NCI-H524 treated with DMSO at 0.1 percent for 48 hours (cell line): ENCODE measurements at places on chromosomes 5 and 9.

DNA sequence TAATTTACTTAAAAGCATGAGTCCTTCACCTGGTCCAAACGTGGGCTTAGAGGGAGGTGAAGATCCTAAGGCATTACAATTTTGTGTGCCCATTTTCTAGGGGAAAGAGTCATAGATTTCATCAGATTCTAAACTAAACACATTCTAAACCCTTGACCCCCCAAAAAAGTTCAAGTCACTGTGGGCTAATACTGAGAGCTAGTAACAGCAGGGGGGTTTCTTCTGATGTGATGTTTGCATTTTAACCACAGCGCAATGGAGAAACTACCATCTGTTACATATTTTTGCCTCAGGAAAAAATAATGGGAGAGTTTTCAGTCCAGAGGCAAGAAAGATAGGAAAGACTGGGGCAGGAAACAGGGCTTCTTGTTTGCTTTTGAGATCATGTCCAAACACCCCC, 110.8 kb upstream of the SLC1A3 start:
- peak; percentile 10 for DNase-seq

- no peak for DNase-seq
Observed at GRCh38 chr5:176781054-176781375, 29.3 kb upstream of the UNC5A start.

GRCh38 chr9:87531370-87532295, 34.0 kb downstream of the DAPK1 start:
- no peak for DNase-seq

- DNase-seq, result no peak
Observed at GRCh38 chr5:31815376-31815775, 176.4 kb downstream of the PDZD2 start.

GRCh38 chr9:77661566-77662085, 13.5 kb upstream of the GNA14 start:
- no peak for DNase-seq

- DNase-seq, result no peak
Observed at GRCh38 chr9:120383611-120383998, 196.4 kb downstream of the CDK5RAP2 start.

DNA sequence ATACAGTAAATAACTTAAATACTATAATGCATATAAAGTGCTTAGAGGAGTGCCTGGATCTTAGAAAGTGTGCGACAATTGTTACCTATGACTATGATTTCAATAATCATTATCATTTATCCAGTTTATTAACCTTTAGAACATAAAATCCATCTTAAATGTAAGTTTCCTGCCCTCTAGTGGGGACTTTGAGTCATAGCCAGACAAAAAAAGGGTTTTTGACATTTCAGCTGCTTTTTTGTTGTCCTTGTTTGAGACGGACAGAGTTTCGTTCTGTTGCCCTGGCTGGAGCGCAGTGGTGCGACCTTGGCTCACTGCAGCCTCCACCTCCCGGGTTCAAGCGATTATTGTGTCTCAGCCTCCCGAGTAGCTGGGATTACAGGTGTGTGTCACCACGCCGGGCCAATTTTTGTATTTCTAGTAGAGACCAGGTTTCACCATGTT, 9.7 kb upstream of the C9orf152 start:
- DNase-seq, result no peak

DNA sequence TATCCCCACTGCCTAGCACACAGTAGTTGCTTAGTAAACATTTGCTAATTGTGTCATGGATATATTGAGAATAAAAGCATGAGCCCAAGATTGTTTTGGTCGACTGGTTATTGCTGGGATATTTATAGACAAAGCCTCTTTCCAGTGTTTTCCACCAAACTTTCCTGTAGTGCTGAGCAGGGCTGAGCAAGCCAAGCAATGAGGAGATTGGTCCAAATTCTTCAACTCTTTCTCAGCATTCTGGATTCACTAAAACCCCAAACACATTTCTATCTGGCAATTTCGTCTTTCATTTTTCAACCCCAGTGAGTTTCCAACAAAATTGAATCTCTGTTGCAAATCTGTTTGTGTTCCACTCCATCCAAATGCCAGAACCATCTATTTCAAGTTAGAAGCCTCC, 31.9 kb upstream of the TARS1 start:
- no peak for DNase-seq

DNA sequence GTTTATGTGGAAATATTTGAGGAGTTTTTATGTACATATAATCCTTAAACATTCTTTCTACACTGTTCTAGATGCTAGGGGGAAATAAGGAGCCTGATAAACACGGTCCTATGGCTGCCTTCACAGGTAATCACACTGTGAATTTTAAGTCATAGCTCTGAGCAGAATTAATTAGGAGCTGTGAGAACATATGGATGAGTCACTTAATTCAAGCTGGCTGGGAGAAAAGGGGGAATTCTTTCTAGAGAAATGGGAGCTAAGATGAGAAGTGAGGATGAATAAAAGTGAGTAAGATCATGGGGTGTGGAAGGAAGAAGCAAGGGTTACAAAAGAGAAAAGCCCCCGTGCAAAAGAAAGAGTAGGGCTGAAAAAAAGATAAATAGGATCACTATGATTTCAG, 290.8 kb downstream of the DNAH5 start:
- DNase-seq, result no peak

GRCh38 chr9:100589582-100589981, 11.7 kb downstream of the CAVIN4 start:
- DNase-seq, result no peak

- DNase-seq, result peak; percentile 100
Observed at GRCh38 chr5:34584165-34584564, 72.0 kb upstream of the RAI14 start.

- DNase-seq, result no peak
Observed at GRCh38 chr5:140554454-140554853, 2.8 kb downstream of the SRA1 start.

GRCh38 chr5:2187687-2188086, 305.0 kb upstream of the IRX4 start:
- no peak for DNase-seq

GRCh38 chr5:9466697-9467096, 79.2 kb downstream of the SEMA5A start:
- DNase-seq, result no peak

- DNase-seq, result no peak
Observed at GRCh38 chr9:27073841-27074728, 34.9 kb upstream of the TEK start.

- no peak for DNase-seq
Observed at GRCh38 chr5:13201022-13201421, 743.5 kb downstream of the DNAH5 start.

DNA sequence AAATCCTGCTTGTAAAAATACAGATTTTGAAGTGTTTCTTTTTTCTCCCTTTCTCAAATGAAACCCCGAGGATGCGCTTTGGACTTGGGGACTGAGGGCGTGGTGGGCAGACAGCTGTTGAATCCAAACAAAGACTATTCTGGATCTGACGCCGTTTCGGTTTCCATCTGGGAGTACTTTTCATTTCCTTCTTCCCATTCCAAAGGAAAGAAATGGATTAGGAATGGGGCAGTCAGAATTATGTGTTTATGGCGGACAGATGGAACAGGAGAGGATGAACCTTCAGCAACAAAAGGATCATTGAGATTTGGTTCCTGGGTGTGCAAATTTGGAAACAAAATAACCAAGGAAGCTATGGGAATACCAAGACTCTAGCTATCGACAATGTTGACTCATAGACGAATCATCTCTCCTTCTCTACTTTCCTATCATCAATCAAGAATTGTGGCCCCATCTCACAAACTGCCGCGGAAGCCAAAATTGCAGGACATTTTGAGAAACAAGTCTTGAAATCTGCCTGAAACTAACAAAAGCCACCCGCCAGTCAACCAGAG, 300.6 kb downstream of the PARP8 start:
- DNase-seq, result no peak

DNA sequence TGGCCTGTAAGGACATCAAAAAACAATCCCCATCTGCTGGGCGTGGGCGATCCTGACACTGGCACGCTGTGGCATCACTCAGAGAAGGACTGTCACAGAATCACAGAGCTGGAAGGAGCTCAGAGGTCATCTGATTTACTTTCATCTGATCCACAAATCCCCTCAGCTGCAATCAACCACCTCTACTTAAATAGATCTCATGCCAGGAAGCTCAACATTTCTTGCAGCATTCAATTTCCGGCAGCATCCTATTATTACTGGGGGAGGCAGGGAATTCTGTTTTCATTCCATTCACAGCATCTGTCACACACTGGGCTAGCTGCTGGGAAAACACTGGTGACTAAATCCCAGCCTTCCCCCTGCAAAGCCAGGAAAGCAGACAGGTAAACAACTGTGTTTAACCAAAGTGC, 38.3 kb downstream of the RETREG1 start:
- DNase-seq, result no peak

DNA sequence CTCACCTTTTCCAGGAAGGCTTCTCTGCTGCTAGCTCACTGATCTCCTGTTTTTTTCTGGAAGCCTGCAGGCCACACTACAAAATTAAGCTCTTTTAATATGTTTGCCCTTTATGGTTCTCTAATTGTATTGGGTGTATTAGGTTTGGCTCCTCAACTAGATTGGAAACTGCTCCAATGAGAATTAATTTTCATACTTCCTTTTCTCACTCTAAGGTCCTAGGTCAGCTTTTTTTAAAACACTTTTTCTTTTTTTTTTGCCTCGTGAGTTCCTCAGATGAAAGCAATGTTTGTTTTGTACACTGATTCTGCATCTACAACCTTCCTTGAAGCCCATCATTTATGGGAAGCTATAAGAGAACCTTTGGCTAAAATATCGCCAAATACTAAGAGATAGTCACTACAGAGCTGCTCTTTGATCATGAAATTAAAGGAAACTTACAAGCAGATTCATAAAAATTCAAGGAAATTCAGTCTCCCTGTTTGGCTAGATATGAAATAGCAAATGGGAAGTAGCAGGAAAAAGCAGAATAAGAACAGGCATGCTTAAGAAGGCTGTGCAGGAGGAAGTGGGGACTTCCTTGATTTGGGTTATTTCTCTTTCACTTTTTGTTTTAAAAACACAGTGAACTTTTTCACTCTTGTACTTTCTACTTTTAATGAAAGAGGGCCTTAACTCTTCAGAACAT, 55.2 kb upstream of the FYB1 start:
- DNase-seq, result no peak

- no peak for DNase-seq
Observed at GRCh38 chr5:10049858-10050455, 199.7 kb downstream of the ATPSCKMT start.

DNA sequence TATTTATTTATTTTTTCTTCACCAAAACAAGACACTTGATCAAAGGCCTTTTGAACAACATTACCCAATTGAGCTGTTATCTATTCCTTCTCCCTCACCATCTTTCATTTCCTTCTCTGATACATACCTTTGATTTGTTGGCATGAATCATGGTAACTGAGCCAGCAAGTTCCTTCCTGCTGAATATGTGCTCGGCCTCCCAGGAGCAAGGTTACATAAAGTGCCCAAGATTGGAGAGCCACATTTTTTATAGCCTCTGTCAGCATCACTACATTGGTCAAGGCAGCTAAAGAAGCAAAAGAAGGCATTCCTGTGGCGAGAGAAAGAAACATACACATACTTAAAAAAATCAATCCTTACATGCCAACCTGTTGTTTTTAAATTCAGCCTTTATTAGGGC, 369.6 kb downstream of the CYLC2 start:
- DNase-seq, result no peak

DNA sequence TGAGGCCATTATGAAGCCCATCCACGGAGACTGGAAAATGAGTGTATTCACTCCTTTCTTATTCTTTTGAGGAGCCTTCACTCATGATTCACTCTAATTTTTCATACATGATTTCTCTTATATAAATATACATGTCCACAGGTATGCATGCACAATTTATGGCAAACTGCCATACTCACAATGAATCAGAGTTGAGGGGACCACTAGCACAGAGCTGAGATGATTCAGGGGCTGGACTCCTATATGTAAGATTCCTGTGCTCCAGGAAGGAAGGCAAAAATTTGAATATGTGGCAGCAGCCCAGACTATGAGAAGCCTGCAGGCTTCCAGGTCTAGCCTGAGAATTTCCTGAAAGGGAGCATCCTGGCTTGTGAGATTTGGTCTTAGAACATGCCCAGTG, 484.6 kb downstream of the PRELID2 start:
- no peak for DNase-seq

- DNase-seq, result no peak
Observed at GRCh38 chr9:135769489-135770202, 67.7 kb downstream of the KCNT1 start.

- DNase-seq, result no peak
Observed at GRCh38 chr9:14520341-14520740, 172.9 kb downstream of the ZDHHC21 start.

DNA sequence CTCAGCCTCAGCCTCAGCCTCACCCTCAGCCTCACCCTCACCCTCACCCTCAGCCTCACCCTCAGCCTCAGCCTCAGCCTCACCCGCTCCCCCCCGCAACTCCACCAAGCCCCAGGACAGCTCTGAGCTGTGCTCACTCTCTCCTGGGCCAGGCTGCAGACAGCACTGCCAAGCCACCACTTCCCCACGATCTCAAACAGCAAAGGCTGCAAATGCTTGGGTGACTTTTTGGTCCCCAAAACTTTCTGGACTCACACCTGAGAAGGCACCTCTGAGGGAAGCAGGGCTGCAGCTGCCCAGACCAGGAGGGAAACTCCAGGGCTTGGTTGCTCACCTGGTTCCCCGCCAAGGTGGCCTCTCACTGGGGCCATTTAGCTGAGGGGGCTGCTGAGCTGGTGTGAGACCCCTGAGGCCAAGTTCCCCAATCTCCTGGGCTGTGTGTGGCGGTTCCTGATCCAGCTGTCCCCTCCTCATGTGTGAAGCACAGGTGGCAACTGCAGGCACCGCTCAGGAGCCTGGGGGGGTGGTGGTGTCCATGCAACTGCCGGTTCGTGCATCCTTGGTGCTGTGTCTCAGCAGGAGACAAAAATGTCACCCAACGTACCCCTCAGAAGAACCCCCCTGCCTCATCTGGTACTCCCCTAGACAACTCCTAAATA, 17.8 kb downstream of the MRPL36 start:
- no peak for DNase-seq

GRCh38 chr9:129725795-129726251, 27.0 kb downstream of the PTGES start:
- no peak for DNase-seq

DNA sequence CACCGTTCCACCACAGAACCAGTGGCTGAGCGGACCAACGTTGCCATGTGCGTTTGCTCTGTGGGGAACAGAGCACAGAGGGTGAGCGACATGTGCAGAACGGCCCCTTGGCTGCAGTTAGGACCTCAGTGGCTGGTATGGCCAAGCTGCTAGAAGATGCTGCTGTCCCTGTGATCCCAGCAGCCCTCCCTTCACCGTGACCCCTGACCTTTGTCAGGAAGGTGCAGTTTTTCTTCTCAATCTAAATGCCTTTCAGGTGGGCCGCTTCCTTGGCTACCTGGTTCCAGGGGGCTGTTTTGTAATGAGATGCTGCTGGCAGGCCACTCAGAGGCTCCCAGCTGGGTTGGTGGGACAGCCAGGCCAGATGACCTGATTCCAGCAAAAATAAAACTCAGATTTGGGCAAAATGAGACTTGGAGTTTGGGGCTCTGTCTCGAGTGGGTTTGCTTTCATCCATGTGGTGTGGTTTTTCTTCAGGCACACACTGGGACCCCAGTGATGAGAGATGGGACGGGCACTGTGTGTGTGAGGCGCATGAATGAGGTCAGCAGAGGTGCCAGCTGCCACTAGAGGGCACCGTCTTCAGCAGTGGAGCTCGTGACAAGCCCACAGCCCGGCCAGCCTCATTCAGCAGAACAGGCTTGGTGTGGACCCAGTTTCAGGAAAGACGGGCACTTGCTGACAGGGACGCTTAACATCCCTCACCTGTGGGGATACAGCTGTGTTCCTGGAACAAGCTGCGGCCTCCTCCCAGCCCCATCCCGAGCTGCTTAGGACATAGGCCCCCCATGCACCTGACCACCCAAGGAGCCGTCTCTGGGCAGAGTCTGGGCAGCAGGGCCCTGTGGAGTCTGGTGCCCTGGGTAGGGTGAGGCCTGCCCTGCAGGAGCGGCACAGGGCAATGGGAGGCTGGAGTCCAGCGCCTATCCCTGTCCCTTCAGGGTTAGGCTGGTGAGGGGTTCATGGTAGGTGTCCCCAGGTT, 4.1 kb downstream of the MRPS2 start:
- no peak for DNase-seq
